ENCODE measurements at places on chromosomes 12 and 14.

DNA sequence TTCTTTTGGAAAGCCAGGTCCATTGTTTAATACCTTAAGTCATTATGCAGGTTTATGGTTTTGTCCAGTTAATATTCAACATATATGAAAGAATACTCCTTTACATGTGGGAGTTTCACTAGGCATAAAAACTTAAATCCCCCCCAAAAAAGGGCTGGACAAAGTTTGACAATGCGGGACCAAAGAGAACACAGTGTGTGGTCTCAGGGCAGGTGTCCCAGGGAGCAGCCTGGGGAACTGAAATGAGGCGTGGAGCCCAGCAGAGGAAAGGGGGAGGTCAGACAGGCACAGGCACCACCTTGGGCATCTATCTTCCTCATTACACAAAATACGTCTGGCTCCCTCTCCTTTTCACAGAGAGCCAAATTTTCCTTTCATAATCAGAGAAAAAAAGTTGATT is 22.5 kb downstream of the PKP2 start:
- DNase-seq = no peak

GRCh38 chr14:69464379-69464778 is 20.1 kb upstream of the PLEKHD1 start:
- no peak for DNase-seq

- DNase-seq = no peak
Observed at GRCh38 chr12:123873793-123874192, 98.8 kb downstream of the CCDC92 start.

- DNase-seq = peak; percentile 99
Observed at GRCh38 chr12:94621662-94622359, 28.5 kb downstream of the TMCC3 start.

DNA sequence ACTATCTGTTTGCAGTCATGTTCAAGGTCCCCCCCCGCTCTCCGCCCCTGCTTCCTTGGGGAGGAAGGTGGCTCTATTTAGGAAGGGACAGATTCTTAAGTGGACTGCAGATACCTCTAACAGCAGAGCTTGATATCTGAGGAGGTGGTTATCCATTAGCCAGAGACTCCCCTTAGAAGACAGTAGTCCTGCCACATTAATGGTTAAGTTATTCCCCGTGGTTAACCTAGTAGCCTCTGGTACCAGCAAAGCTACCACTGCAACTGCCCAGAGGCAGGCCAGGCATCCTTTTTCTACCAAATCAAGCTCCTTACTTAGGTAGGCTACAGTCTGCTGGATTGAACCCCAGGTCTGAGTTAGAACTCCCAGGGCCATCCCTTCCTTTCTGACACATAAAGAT is 162.1 kb upstream of the AVPR1A start:
- no peak for DNase-seq

Data from epithelial cell of esophagus (primary cell).